ENCODE measurements at places on chromosomes 4 and X. TPM values are rescaled to one million over a fixed set of nuclear protein-coding genes. Genes with fewer than 3 reads are reported as not detected.

Gene CSAG3
- not detected for polyA plus RNA-seq

Gene NSG1
- 4.9 TPM for polyA plus RNA-seq

Gene MTNR1A
- polyA plus RNA-seq = 1.7 TPM

Gene TAF7L
- 0.67 TPM for polyA plus RNA-seq

Gene RAI2
- polyA plus RNA-seq = 9.5 TPM

Gene BRS3
- 0.12 TPM for polyA plus RNA-seq

Gene JAKMIP1
- polyA plus RNA-seq = 0.08 TPM

Gene PARM1
- 47.6 TPM for polyA plus RNA-seq

Gene DRD5
- 0.83 TPM for polyA plus RNA-seq

Gene SLC10A4
- 0.38 TPM for polyA plus RNA-seq

Gene ARHGEF38
- 5.9 TPM for polyA plus RNA-seq

Gene ETDA
- polyA plus RNA-seq = not detected

Gene PRRG3
- polyA plus RNA-seq = 4.9 TPM

Gene PAK3
- 6.5 TPM for polyA plus RNA-seq

Gene DMRTC1B
- 4.9 TPM for polyA plus RNA-seq
